Esophagus muscularis mucosa (tissue), 4 donors: ENCODE measurements at places on chromosomes 12 and 14. TPM values are rescaled to one million over a fixed set of nuclear protein-coding genes. Genes with fewer than 3 reads are reported as not detected.

- DNase-seq, result no peak
These were observed 457.1 kb upstream of the TBX3 start for GRCh38 chr12:115140981-115141655.

DNA sequence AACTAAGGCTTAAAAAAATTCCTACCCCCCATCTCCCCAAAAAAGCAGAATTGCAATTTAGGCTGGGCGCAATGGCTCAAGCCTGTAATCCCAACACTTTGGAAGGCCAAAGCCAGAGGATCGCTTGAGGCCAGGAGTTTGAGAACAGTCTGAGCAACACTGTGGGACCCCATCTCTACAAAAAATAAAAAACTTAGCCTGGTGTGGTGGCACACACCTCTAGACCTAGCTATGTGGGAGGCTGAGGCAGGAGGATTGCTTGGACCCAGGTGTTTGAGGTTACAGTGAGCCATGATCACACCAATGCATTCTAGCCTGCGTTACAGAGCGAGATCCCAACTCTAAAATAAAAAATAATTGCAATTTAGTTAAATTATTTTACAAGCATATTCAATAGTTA lies 54.1 kb downstream of the CPM start:
- no peak for DNase-seq

RIMBP2 gene
- 1.2 TPM for total RNA-seq

NRIP2 gene
- total RNA-seq, result 4.0 TPM
